MCF 10A (cell line): ENCODE measurements at places on chromosomes 4 and X. TPM values are rescaled to one million over a fixed set of nuclear protein-coding genes. Genes with fewer than 3 reads are reported as not detected.

GRCh38 chr4:30262379-30262778 lies 457.8 kb upstream of the PCDH7 start:
- no peak for DNase-seq
- H3K27me3 ChIP-seq: no peaks in the 10 kb centered on the region
- no peak overlapping the region for H3K27ac ChIP-seq
- H3K4me3 ChIP-seq: no peak overlapping the region

- no peak overlapping the region for H3K27ac ChIP-seq
These were observed 117.7 kb upstream of the PNPLA4 start for GRCh38 chrX:8044947-8045346.

GRCh38 chrX:48589482-48590162 lies 7.7 kb upstream of the WDR13 start:
- peak overlapping the region; percentile 70 for H3K4me3 ChIP-seq
- peak; percentile 81 for DNase-seq
- no peaks in the 10 kb centered on the region for H3K27me3 ChIP-seq
- H3K36me3 ChIP-seq: no peaks in the 10 kb centered on the region
- H3K27ac ChIP-seq: peak overlapping the region; percentile 90

DNA sequence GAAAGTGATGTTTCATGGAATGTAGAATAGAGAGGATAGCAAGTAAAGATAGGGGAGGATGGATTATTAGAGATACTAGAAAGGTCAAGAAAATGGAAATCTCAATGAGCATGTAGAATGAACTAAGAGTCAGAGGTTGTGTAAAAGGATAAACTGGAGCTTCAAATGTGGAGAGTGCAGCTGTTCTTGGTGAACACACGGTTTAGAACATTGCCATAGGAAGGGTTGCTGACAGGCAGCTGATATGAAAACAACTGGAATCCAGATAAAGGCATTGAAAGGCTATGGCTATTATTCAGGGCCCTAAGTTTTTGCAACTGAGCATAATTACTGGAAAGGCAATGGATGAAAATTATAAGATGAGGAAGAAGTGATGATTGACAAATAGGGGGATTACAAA lies 239.6 kb upstream of the VEGFC start:
- peaks cover 6% of the 10 kb centered on the region for H3K36me3 ChIP-seq
- H3K4me1 ChIP-seq: no peaks in the 10 kb centered on the region
- no peak for DNase-seq
- H3K4me3 ChIP-seq: no peak overlapping the region

G3BP2 gene
- total RNA-seq: 179 and 231 TPM in 2 replicates

GRCh38 chrX:38560776-38561125 lies 591 bp upstream of the TSPAN7 start:
- H3K27ac ChIP-seq: no peak overlapping the region
- H3K27me3 ChIP-seq: peaks cover 28% of the 10 kb centered on the region
- H3K4me1 ChIP-seq: peaks cover 6% of the 10 kb centered on the region
- no peaks in the 10 kb centered on the region for H3K36me3 ChIP-seq
- no peak for DNase-seq

DNA sequence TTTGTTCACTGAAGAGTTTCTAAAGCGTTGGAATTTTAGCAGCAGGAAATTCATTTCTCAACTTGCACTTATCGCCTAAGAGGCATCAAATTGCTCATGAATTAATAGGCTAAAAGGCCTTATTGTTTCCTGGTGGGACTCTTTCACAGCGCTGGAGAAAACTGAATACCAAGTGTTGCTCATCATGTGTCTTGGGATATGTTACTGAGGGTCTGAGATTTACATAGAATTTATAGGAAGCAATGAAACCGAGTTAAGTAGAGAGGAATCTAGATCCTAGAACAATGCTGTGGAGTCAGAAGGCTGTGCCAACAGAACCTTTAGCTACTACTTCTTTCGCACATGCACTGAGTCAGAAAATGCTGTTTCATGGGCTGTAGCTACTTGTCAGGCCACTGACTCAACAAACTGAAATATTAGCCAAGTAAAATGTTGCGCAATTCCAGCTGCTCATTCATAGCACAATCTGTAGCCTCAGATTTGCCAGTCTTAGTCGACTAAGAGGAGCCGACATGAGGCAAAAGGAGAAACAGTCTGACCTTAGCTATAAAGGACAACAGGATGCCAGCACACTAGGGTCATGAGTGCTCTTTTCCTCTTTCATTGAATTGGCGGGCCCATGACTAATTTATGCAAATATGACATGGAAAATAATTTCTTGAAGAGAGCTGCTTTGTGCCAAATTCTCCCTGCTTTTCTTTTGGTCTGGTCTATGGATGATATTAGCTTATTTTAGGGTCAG lies 35.9 kb upstream of the CXCL8 start:
- peak; percentile 99 for DNase-seq
- peaks cover 58% of the 10 kb centered on the region for H3K4me1 ChIP-seq
- H3K36me3 ChIP-seq: no peaks in the 10 kb centered on the region
- peak overlapping the region; percentile 95 for H3K27ac ChIP-seq

GRCh38 chr4:47566969-47567368 lies 81.9 kb downstream of the ATP10D start:
- no peaks in the 10 kb centered on the region for H3K4me1 ChIP-seq
- no peak for DNase-seq
- H3K4me3 ChIP-seq: no peak overlapping the region
- H3K27me3 ChIP-seq: no peaks in the 10 kb centered on the region
- no peak overlapping the region for H3K27ac ChIP-seq

NPY2R gene
- total RNA-seq: not detected in 2 replicates

CSN1S1 gene
- total RNA-seq: not detected in 2 replicates

MSX1 gene
- 3.6 and 3.9 TPM in 2 replicates for total RNA-seq

NUP62CL gene
- 4.8 and 7.3 TPM in 2 replicates for total RNA-seq

PDGFRA gene
- total RNA-seq: not detected in 2 replicates
